Suppressor macrophage treated with lipopolysaccharide for 1 hour (primary cell): ENCODE measurements at places on chromosomes 4 and X.
A peak's percentile ranks its signal among the peaks of the same experiment; 100 is the strongest.

- peak; percentile 64 for DNase-seq
These were observed 45.4 kb downstream of the CXorf58 start for GRCh38 chrX:23952984-23953907.

- no peak for DNase-seq
These were observed 42.4 kb upstream of the GLRA3 start for GRCh38 chr4:174871407-174871806.

- DNase-seq = no peak
These were observed 1.1 kb downstream of the CFAP299 start for GRCh38 chr4:80336582-80336981.

DNA sequence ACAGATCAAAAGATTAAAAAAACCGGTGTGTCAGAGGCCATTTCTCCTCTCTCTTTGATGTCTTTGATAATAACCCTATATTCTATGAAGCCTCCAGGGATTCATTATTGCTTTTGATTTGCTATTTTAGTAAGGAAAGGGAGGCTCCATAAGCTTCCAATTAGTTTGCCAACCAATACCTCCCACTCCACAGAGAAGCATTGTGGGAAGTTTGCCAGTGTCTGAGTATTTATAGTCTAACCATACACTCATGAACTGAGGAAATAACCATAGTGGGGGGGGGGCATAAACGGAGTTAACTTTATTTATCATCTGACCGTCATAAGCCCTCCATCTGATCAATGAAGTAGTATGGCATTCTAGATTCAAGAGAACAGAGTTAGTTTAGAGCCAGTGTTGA lies 1066.8 kb upstream of the PABPC4L start:
- no peak for DNase-seq

- no peak for DNase-seq
These were observed 46.1 kb upstream of the TMEM192 start for GRCh38 chr4:165158762-165159161.

GRCh38 chr4:37747772-37748330 lies 61.7 kb upstream of the RELL1 start:
- DNase-seq = no peak

DNA sequence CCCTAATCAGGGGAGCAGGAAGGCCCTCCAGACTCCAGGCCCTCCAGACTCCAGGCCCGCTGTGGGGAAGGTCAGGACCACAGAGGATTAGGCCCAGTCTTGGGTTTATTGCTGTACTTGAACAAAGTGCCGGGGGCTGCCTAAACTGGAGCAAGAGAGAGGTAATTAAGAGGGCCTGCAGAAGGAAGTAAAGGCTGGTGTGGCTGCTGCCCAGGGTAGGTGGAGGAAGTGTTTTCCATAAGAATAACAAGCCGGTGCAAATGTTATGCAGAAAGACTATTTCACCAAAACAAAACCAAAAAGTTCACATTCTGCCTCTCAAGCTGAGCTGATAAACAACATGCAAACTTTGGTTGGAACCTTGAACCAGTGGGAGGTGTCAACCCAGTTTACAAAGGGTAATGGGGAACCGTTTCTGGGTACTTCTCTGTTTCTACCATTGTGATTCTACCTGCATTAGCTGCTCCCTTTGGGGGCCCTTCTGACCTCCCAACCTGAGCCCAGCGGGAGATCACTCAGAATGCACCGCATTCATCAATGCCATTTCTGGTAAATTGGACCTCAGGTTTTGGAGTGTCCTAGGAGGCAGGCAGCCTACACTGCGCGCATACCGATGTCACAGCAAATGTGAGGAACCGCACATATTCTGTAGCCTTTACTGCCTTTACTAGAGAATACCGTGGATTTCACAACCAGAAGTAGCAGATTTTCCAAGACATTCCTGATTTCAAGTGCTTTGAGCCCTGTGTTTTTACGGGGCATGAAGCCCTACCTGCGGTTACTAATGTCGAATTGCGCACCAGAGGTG lies 59.7 kb upstream of the BCOR start:
- no peak for DNase-seq

- DNase-seq = peak; percentile 87
These were observed 86.3 kb downstream of the EGF start for GRCh38 chr4:109998867-109999584.

- DNase-seq = no peak
These were observed 543.1 kb upstream of the ADGRL3 start for GRCh38 chr4:60657041-60657440.

DNA sequence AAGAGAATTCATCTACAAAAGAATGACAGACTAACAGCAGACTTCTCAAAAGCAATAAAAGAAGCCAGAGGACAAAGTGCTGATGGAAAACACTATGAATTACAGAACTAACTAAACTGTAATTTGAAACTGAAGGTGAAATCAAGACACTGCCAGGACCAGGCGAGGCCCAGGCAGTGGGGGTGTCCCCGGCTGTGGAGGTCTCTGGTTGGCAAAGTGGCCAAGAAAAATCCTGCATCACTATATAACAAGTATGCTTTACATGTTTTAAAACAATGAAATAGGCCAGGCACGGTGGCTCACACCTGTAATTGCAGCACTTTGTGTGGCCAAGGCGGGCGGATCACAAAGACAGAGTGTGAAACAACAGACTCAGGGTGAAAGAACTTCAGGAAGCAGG lies 32.9 kb downstream of the CHM start:
- DNase-seq = no peak

DNA sequence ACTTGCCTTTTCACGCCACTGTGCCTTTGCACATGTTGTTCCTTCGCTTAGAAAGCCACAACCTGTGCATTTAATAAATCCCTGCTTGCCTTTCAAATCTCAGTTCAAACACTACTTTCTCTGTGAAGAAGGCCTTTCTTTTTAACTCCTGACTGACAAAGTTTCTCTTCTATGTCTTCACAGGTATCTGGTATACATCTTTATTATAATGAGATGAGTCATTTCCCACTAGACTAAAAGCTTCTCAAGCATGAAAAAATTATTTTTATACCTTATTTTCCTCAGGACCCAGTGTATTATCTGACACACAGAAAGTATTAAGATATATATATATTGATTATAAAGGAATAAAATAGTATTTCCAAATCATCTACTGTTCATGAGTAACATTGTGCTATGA lies 189.9 kb downstream of the TBCK start:
- DNase-seq = no peak

DNA sequence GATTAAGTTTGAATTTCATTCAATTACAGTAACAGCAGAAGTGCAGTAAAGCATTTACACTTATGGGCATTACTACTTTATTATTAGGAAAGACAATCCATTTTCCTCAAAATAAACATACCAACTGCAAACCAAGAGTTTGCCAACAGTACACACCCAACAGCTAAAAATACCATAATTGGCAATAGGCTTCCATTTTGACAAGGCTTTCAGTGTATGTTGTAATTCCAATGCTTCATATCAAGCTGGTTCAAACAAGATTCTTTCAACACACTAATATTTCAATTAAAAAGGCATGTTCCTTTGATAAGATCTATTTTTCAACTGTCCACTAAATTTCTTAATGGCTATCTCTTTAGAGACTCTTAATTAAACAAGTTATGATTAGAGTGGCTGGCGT lies 12.1 kb downstream of the EIF1AX start:
- no peak for DNase-seq

- no peak for DNase-seq
These were observed 1.9 kb upstream of the DCK start for GRCh38 chr4:70991596-70991995.

GRCh38 chr4:56156141-56156540 lies 207.4 kb downstream of the CEP135 start:
- DNase-seq = no peak

- DNase-seq = peak; percentile 54
These were observed 337.3 kb upstream of the HS3ST1 start for GRCh38 chr4:11765849-11766453.

GRCh38 chr4:121221608-121222007 lies 57.5 kb upstream of the TNIP3 start:
- DNase-seq = no peak

DNA sequence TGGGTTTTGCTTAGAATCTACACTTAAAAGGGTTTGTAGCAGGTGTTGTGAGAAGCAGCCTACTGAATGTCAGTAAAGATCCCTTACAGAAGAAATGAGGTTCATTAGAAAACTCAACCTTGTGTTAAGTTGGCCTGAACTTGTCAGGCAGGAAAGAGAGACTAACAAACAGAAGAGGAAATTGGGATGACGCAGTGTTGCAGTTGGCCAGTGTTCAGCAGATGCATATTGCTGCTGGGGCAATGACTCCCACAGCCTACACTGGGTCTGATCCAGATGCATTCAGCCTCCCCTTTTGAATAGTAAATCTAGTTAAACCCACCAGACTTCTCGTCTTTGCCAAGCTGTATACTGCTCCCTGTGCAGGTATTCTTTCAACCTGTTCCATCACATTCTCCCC lies 409.4 kb downstream of the UBE2NL start:
- no peak for DNase-seq

- no peak for DNase-seq
These were observed 88.9 kb downstream of the JAKMIP1 start for GRCh38 chr4:6111354-6111960.

DNA sequence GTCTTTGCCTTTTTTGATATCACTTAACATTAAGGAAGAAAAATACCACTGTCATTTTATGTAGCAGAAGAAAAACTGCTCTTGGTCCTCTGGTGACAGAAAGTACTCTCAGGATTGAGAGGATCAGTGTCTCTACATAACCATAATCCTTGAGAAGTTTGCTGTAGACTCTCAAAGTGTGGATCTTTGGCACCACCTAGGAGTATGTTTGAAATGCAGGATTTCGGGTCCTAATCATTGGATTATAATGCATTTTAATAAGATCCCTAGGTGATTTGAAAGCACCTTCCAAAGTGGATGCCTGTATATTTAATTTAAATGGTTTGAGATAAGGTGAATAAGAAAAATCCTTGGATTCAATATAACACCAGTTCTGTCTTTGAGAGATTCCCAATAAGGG lies 23.2 kb downstream of the MOB1B start:
- DNase-seq = no peak

GRCh38 chr4:31034550-31034949 lies 314.4 kb downstream of the PCDH7 start:
- no peak for DNase-seq

- no peak for DNase-seq
These were observed 1084.9 kb downstream of the ADGRL3 start for GRCh38 chr4:62285026-62285425.

DNA sequence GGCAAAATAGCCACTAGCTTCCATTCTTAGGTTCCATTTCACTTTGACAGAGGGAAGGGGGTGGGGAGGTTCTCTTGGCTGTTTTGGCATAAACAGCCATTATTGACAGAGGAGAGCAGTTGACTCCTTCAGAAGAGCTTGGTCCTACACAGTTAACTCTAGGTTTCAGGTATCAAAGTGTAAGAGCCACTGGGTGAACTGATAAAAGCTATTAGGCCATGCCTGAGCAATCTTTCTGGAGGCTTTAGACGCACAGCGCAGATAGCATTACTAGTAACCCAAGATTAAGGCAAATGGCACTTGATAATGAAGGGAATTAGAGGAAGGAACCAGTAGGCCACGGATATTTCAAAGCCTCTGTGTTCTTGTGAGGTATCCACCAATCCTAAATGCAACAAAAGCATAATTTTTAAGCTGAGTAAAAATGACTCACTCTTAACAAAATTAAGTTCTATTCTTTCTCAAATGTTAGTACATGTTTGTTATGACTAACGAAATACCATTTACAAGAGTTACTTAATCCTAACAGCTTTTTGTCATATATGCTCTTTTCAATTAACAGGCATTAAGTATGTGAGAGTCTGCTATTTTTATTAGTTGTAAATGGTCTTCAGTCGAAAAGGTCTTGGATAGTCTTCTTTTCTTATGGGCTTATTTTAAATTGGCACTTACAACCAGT lies 53.6 kb downstream of the SLC7A11 start:
- DNase-seq = peak; percentile 12

DNA sequence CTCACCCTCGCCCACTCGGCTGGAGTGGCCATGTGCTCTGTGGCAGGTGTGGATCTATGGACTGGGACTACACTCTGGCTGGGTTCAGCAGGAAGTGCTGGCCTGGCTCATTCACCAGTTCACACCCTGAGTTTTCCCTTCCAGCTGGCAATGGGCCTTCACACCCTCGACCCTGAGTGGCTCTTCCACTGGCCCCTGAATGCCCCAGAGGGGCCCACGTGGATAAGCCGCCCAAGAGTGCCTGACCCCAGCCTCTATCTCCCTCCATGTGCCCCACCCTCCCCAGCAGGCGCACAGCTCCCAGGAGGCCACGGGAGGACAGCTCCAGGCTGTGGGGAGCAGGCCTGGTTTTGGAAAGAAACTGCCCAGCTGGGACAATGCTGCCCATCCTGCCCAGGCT lies 234.1 kb downstream of the AFAP1 start:
- DNase-seq = no peak

DNA sequence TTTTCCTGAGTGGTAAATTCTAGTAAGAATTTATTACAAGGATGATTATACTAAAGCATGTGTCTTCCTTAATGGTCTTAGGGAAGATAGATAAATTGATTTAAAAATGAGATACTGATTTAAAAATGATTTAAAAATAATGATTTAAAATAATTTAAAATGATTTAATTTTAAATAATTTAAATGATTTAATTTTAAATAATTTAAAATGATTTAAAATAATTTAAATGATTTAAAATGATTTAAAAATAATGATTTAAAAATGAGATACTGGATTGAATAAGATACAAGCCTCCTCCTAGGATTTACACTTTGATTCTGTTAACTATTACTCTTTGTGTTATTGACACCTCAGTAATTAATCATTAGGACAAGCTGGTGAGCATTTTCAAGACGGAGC lies 59.0 kb downstream of the COX7B2 start:
- DNase-seq = no peak

GRCh38 chr4:86129546-86129945 lies 230.3 kb downstream of the MAPK10 start:
- no peak for DNase-seq

GRCh38 chrX:97057349-97057909 lies 173.7 kb downstream of the RPA4 start:
- DNase-seq = no peak

- no peak for DNase-seq
These were observed 98.6 kb downstream of the FHDC1 start for GRCh38 chr4:153034681-153035080.

DNA sequence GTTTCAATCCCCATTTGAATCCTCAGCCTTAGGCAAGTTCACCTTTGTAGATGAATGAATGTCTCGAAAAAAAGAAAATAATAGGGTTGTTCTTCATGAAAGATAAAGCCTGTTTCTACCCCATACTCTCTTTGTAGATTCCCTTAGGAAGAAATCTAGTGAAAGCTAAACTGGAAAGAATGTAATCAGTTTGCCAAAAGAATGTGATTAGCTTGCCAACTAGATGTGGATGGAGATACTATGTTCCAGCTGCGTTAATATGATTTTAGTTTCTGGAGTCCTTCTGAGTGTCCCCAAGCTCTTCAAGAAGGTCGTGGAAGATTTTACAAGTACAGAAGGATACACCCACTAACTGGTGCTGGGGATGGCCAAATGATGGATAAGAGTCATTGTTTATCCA lies 162.3 kb upstream of the EDNRA start:
- no peak for DNase-seq

GRCh38 chr4:98470831-98471230 lies 187.6 kb downstream of the TSPAN5 start:
- DNase-seq = no peak

GRCh38 chr4:42282081-42282901 lies 115.0 kb upstream of the SHISA3 start:
- DNase-seq = peak; percentile 86
